ENCODE measurements at places on chromosomes 11 and 22.

DNA sequence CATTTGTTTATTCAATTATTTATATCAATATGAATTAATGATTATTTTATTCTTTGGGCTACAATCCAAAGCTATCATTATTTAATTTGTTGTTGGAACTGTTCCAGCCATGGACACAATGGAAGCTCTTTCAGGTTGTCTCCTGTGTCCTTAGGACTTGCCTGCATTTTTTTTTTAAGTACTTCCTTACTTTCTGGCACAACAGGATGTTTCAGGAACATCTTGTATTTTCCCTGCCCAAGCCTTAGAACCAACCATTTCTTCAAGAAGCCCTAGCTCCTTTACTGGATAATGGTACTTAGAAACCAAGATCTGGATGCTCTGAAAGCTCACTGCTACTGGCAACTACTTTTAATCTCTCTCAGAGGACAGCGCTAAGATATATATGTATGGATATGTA lies 57.8 kb upstream of the CLNS1A start:
- no peak for DNase-seq

- DNase-seq: no peak
Observed at GRCh38 chr11:80282643-80283042, 841.8 kb upstream of the TENM4 start.

DNA sequence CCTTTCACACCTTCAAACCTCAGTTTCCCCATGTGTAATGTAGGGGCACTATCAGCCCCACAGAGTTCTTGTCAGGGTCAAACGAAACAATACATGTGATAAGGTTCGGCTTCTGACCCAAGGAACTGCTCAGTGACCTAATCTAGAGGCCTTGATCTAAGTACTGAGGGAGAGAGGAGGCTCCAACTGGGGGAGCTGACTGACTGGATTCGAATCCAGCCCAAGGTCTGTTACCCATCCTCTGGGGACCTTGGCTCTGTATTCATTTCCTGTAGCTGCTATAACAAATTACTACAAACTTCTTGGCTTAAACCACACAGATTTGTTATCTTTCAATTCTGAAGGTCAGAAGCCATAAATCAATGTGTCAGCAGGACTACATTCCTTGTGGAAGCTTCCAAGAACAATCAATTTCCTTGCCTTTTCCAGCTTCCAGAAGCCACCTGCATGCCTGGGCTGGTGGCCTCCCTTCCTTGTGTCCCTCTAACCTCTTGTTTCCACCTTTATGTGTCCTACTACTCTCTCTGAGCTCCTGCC lies 10.7 kb upstream of the ANAPC15 start:
- DNase-seq: no peak

GRCh38 chr22:36362932-36363331 lies 24.8 kb downstream of the MYH9 start:
- DNase-seq: no peak

Measured in hypothalamus (tissue), 51 donors.